ENCODE measurements at places on chromosomes 5 and 9.

- DNase-seq, result no peak
These were observed 94.8 kb downstream of the SLC1A3 start for GRCh38 chr5:36701085-36701698.

- no peak for DNase-seq
These were observed 1084.2 kb upstream of the COX7C start for GRCh38 chr5:85533341-85534047.

- DNase-seq, result no peak
These were observed 24.0 kb downstream of the RANBP17 start for GRCh38 chr5:170885809-170886208.

GRCh38 chr9:120985819-120986222 lies 59.2 kb upstream of the TRAF1 start:
- peak; percentile 81 for DNase-seq

GRCh38 chr5:66306105-66306843 lies 162.2 kb downstream of the SREK1 start:
- DNase-seq, result peak; percentile 86

- no peak for DNase-seq
These were observed 162.2 kb downstream of the HSD17B3 start for GRCh38 chr9:96139592-96140295.

DNA sequence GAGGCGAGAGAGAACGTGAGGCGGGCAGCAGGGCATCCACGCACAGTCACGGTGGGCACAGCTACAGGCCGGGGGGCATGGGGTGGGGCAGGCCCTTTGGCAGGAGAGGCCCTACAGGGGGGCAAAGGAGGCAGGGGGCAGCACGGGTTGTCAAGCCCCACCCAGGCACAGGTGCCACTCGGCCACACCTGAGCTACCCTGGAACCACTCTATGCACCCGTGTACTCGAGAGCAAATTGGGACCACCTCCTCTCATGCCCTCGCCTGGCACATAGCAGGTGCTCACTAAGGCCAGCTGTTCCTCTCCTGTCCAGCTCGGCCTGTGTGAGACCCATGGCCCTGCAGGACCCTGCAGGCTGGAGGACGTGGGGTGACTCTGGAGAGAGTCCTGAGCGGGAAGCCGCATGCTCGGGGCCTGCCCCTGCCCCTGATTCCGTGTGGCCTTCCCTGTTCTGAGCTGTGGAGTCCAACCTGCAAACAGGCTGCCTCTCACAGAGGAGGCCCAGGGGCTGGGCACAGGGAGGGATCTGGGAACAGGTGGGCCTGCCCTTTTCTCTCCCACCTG lies 31.4 kb upstream of the SARDH start:
- DNase-seq, result no peak

GRCh38 chr9:77677957-77678535 lies 29.9 kb upstream of the GNA14 start:
- no peak for DNase-seq

- no peak for DNase-seq
These were observed 85.7 kb downstream of the AMBP start for GRCh38 chr9:113992276-113992951.

DNA sequence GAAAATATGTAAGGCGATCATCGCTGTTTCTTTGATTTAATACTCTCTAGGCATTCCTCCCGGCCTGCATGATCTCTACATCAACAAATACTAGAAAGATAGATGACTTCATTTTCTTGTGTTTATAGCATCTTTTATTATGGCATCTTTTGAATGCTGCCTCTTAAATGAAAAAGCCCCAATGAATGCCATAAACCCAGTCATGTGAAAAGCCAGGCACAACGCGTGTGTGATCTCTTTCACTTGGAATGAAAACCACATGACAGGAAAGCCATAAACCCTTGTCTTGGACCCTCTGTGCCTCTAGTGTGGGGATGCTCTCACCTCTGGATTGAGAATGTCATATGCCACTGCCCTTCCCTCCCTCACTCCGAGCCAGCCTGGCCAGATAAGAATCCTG lies 476.2 kb downstream of the SEMA5A start:
- DNase-seq, result peak; percentile 67

DNA sequence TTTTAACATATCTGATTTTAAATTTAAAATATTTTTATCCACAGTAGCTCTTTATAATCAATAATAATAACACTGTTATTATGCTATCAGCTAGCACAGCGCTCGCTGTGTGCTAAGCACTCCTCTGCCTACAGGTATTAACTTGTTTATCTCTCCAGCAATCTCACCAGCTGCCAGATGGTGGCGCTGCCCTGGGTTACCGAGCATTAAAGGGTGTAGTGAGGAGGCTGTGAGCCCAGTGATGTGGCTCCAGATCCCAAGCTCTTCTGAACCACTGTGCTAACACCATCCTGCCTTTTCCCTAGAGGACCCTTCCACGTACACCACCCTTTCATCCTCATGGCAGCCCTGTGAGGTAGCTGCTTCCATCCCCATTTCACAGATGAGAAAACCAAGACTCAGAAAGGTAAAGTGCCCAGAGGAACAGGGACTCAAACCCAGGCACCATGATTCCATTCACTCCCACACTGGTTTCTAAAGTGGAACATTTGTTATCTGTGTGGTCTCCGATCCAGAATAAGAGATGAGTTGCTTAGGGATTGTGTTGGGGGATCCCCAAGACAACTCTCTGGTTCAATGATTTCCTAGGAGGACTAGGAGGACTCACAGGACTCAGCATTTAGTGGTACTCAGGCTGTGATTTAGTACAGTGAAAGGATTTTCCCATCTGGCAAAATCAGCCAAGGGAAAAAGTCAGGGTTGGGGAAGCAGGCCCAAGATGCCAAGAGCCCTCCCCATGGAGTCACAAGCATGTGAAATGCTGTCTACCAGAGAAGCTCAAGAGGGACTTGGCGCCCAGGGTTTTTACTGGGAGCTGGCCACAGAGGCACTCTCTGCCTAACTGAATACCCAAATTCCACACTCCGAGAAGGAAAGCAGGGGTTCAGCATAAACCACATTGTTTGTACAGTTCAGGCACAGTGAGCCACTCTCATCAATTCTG lies 7.0 kb downstream of the IGFBPL1 start:
- DNase-seq, result peak; percentile 71

GRCh38 chr9:95517559-95518425 lies 1.0 kb upstream of the PTCH1 start:
- no peak for DNase-seq

GRCh38 chr9:33430942-33431341 lies 16.5 kb downstream of the AQP3 start:
- no peak for DNase-seq

DNA sequence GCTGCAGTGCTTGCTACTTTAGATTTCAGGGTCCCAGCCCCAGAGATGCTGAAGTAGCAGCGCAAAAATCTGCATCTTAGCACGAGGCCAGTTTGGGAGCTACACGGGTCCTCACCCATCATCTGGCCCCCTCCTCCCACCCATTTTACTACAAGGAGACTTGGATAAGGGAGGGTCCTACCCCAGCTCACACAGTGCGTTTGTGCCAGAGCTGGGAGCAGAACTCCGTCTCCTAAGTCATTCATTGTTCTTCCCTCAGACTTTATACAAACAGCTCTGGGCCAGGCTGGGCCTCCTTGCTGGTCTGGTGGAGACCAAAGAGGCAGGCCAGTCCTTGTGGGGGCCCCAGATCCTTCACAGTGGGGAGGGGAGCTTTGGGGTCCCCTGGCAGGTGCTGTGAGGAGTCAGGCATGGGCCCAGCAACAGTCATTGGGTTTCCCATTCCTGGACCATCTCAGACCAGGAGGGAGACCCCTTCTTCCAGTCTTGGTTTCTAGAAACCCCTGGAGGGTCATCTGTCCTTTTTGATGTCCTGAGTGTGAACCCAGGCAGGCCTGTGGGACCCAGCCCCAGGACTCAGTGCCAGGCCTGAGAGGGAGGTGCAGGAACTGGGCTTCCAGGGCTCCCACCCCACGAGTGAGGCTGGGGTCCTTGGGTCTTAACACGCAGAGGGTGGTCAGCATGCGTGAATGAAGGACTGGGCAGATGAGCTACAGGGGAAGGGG lies 2.3 kb upstream of the IL17B start:
- DNase-seq, result no peak

- DNase-seq, result no peak
These were observed 70.8 kb upstream of the ENTREP1 start for GRCh38 chr9:69254223-69254622.

GRCh38 chr5:10635257-10635866 lies 71.5 kb downstream of the ANKRD33B start:
- no peak for DNase-seq

GRCh38 chr5:168833936-168834335 lies 254.8 kb upstream of the PANK3 start:
- DNase-seq, result no peak

DNA sequence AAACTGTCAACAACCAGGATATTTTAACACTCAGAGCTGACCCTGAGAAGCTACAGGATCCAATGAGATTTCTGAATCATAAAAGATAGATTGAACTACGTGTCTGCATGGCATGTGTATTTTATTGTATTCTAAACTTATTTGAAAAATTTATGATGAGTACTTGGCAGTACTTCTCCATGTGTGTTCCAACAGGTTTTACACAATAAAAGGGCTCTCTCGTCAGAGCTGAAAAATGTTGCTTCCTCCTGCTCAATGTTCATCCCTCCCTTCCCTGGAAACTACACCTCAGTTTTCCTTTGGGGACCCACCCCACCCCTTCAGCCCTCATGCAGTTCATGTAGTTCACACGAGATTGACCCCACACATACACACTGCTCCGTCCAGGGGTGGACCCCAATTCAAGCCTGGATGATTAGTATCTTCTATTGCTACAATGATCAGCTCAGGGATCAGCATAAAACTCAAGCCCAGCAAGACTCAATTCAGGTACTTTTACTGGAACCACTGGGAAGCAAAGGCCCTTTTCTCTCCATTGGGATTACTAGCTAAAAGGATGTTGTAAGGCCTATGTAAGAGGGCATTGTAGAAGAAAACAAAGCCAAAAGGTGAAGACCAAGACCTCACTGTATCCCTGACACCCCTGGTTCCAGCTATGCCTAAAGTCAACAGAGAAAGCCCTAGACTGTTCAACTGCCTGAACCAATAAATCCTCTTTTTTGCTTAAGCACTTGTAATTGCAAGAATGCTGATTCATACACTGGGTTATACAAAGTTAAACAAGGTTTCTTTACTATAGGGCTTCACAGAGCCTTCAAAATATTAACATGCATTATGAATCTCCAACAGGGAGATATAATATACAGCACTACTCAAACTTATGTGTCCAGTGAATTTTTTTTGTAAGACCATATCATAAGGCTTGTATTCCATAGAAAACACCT lies 112.6 kb downstream of the SAXO1 start:
- no peak for DNase-seq

- DNase-seq, result no peak
These were observed 943.8 kb downstream of the NR2F1-AS1 start for GRCh38 chr5:92637247-92637646.

- DNase-seq, result no peak
These were observed 233.2 kb downstream of the SPATA31A1 start for GRCh38 chr9:39588500-39589137.

DNA sequence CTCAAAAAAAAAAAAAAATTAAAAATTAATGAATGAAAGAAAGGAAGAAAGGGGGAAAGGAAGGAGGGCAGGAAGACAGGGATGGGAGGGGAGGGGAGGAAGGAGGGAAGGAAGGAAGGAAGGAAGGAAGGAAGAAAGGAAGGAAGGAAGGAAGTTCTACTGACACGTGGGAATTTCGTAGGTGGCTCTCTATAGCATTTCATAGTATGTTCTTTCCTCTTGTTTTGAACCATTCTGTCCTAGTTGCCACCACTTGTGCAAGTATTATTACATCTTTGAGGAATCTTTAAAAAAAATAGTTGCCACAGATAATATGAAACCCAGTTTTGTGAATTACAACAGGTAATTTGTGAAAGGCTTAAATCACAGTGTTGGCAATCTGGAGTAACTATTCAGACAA lies 253.8 kb downstream of the BNC2 start:
- no peak for DNase-seq

DNA sequence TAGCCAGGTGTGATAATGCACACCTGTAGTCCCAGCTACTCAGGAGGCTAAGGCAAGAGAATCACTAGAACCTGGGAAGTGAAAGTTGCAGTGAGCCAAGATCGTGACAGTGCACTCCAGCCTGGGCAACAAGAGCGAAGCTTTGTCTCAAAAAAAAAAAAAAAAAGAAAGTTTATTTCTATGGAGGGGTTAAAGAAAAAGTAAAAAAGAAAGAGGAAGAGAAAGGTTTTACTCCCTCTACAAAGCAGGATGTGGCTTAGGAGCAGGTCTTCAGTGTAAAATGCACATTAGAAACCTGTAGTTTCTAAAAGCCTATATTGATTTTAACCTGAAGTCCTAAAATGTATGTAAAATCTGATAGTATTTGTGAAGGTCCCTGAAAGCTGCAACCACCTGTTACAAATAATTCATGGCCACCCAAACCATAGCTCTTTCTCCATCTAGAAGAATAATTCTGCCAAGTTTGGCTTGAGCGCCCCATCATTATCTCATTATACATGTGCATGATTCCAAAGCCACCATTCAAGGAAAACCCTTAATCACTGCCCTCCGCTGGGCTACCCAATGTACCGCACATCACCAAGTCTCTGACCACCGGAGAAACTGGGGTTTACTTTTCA lies 3.4 kb downstream of the FNBP1 start:
- peak; percentile 47 for DNase-seq

- no peak for DNase-seq
These were observed 615.0 kb upstream of the RIOK2 start for GRCh38 chr5:97797994-97798451.

DNA sequence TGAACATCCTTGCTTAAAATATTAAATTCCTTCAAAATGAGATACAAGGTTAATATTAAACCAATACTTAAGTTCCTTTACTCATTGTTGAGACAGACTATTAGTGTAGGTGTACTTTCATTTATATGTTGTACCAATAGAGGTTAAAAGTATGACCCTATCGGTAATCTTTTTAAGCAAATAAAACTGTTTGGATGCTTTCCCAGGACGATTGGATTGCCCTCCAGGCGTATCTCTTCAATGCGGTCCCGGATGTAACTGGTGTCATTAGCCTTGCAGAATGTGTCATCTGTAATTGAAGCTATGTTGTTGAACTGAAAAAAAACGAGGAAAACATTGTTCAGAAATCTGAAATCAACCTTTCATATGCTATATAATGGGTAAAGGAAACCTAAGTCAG lies 18.9 kb downstream of the OGN start:
- DNase-seq, result no peak

GRCh38 chr5:32413466-32414263 lies 30.9 kb downstream of the ZFR start:
- no peak for DNase-seq

DNA sequence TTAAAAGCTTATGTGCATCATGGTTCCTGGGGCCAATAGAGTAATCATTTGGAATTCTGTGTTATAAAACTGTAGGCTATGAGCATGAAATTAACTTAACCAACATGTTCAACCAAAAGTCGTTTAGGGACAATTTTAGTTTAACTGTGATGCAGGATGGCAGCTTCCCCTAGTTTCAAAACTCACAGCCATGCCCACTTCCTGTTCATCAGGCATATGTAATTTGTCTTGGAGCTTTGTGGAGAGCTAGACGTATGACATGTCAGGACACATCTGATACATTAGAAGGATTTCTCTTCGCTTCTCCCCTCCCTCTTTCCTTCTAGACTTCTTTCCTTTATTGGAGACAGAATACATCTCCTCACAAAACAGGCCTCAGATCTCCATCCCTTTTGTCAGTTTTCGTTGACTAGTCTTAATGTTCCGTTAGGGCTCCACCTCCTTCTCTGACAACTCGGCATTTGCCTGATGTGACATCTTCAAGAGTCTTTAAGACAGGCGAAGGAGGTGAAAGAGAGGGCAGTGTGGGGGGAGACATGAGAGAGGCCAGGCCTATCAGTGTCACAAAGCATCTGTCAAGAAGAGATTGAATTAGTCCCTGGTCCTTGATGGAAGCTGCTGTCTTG lies 176.0 kb downstream of the MSX2 start:
- DNase-seq, result no peak

GRCh38 chr9:37105234-37105633 lies 15.1 kb upstream of the ZCCHC7 start:
- DNase-seq, result no peak

Data from SK-MEL-5 (cell line).